Mucosa of descending colon (tissue), 3 donors: ENCODE measurements at places on chromosomes 2 and 18. TPM values are rescaled to one million over a fixed set of nuclear protein-coding genes. Genes with fewer than 3 reads are reported as not detected.

DNA sequence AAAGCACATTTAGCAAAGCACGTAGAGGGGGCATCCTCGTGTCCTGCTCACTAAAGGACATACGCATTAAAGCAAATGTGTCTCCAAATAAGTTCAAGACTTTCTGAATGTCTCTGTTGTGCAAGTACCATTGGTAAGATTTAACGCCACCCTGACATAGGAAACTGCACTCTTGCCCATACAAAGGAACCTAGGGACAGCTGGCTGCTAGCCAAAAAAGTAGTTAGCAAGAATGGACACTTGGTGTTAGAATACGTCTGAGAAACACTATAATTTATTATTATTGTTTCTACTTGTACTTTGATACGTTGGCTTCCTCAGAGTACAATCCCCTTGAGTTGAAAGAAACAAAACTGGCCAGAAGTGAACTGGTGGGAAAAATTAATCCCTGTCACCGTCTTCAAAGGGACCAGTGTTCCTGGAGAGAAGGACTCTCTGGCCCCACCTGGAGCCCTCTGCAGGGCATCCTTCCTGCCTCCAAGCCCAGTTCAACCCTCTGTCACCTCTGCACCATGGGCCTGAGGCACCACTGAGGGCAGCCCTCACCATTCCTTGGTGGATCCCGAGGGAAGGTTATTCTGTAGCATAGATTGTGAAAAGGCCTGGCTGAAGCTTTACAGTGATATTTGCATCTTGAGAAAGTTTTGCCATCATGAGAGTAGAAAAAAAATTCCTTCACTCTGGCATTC lies 51.4 kb upstream of the APCDD1 start:
- DNase-seq, result no peak

GRCh38 chr2:173223871-173224270 lies 130.8 kb upstream of the CDCA7 start:
- no peak for DNase-seq

DNA sequence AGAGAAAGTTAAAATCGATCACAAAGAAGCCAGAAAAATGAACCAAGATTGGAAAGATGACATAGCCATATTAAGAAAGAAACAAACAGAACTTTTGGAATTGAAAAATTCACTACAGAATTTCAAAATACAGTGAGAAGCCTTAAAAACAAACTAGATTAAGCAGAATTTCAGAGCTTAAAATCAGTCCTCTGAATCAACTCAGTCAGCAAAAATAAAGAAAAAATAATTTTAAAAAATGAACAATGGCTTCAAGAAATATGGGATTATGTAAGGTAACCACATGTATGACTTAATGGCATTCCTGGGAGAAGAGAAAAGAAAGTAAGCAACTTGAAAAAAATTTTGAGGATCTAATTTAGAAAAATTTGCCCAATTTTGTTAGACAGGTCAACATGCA lies 696.2 kb downstream of the TSN start:
- no peak for DNase-seq

DNA sequence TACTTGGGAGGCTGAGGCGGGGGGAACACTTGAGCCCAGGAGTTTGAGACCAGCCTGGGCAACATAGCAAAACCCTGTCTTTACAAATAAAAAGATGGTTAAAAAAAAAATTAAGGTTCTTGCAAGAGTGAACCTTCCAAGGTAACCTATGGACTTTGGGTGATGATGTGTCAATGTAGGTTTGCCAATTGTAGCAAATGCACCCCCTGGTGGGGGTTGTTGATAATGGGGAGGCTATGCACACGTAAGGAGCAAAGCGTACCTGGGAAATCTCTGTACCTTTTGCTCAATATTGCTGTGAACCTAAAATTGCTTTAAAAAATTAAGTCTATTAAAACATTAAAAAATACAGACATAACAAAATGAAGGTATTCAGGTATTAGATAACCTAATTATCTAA lies 70.4 kb downstream of the CWC22 start:
- DNase-seq, result peak; percentile 70

DNA sequence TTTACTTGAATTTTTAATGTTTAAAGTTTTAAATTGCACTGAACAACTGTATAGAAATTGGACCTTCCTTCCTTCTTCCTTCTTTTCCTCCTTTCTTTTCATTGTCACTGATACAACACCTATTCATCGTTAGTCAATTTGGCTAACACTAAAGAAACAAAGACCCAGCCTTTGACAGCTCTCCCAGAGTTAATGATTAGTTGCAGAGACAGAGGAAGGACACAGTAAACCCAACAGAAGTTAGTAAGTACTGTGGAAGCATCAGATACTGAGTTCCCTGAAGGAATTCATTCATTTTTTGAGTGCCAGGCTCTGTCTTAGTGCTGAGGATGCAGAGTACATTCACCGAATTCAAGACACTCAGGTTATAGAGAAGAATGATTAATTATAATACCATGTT lies 77.9 kb upstream of the RAB27B start:
- DNase-seq, result no peak

- no peak for DNase-seq
These were observed 429.3 kb downstream of the TGIF1 start for GRCh38 chr18:3879114-3879835.

DNA sequence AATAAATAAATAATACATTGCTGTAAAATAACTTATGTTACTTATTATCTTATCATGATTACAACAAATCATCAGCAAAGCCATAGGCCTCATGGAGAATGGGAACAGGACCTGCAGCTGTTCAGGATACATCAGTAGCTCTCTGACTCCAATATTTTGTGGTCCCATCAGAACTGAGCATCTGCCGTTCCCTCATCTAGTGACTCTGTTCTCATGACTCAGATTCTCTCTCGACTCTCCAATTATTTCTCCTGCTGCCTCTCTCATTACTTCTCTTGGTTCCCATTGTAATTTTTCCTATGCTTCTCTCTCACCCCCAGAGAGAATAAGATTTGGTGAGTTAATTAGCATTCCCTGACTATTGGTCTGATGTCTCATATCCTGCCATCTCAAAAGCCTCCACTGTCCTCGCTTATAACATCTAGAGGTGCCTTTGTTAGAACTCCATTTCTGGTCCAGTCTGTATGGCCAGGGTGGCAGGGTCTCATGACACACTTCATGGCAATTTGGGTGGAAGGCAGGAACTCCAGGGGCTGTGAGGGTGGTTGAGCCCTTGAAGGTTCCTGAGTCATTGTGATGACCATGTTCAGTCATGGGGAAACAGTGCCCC lies 78.0 kb upstream of the TANC1 start:
- DNase-seq, result no peak

- no peak for DNase-seq
These were observed 356.8 kb downstream of the SUCLG1 start for GRCh38 chr2:84102274-84102673.

DNA sequence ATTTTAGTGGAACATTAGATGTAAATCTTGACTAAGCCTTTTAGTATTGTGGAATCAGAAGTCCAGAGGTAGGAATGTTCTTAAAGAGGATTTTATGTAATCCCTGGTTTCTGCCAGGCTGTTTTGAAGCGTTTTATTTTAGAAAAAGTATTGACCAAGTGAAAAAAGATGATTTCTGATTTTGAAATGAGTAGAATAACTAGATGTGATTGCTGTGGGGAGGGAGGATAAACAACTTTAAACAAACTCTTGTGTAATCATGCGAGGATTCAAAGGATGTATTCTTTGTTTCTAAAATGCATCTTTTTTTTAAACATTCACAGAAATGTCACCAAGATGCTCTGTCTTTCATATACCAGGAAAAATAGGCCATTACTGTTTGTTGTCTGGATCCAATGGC lies 53.9 kb downstream of the PHLPP1 start:
- DNase-seq, result no peak

GRCh38 chr2:232666051-232666805 lies 30.9 kb upstream of the GIGYF2 start:
- DNase-seq, result no peak

- DNase-seq, result no peak
These were observed 447.5 kb downstream of the TNS1 start for GRCh38 chr2:217555081-217555876.

GRCh38 chr2:70807102-70807827 lies 13.1 kb downstream of the CLEC4F start:
- no peak for DNase-seq

- no peak for DNase-seq
These were observed 94.8 kb upstream of the HNRNPA3 start for GRCh38 chr2:177117755-177118154.

DNA sequence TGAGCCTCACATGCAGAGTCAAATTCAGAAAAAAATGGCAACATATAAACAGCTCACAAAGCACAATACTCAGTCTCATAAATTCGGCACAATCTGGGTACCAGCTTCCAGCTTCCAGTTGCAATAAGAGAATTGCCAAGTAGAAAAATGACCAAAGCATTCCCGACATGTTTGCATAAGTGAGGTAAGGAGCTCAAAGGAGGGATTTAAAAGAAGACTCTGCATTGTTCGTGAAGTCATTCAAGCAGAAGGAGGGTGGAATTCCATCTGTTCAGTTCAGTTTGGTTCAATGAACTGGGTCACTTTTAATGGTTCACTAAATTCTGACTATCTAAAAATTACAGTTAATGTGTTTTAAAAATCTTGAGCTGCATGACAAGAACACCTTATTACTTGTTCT lies 106.7 kb upstream of the KLHL14 start:
- DNase-seq, result no peak

DNA sequence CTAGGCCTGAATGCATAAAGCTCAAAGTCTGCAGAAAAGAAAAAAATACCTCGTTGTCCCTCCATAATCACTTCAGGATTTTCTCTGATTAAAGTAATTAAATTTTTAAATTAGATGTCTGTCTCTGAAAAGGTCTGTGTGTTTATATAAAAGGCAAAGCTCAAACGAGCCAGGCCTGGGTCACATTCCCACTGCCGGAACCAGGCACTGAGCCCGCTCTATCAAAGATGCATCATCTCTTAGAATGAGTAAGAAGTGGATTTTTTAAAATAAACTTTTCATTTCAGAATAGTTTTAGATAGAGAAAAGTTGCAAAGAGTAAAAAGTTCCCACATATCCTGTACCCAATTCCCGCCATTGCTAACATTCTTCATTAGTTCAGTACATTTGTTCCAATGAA lies 202.1 kb upstream of the KYNU start:
- no peak for DNase-seq

DNA sequence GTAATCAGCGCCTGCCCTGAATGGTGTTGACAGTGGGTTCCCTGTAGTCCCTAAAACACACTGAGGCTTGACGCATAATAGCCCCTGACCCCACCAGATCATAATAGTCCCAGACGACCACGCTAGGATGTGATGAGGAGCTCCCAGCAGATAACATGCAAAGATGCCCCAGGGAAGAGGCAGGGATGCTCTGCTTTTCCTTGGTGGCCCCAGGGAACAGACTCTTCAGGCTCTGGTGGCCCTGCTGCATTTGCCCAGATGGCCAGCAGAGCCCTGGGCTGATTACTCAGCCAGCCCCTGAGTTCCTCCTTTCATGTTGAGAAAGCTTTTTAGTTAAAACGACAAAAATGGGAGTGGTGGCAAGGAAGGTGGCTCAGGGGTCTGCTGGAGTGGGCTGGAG lies 5.9 kb upstream of the NCKAP5 start:
- no peak for DNase-seq

DNA sequence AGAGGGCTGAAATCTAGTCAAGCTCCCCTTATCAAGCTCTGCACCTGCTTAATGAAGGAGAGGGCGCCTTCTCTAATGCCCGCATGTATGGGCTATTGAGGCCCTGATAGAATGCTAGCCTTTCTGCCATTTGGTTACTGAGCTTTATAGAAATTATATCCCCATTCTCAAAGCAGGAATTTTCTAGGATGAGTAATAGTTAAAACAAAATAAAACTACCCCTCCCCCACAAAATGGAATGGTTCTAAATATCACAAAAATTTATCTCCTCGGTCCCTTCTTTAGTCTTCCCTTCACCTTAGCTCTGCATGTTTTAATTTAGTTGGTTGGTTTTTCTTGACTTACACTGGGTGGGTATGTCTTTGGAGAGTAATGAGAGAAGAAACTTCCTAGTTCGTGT lies 37.7 kb downstream of the CD28 start:
- no peak for DNase-seq

GRCh38 chr18:69494841-69495240 lies 94.2 kb downstream of the DOK6 start:
- no peak for DNase-seq

GRCh38 chr2:31088504-31089195 lies 49.6 kb downstream of the GALNT14 start:
- DNase-seq, result no peak

GRCh38 chr2:147094077-147094476 lies 750.8 kb upstream of the ACVR2A start:
- no peak for DNase-seq

- no peak for DNase-seq
These were observed 183.0 kb downstream of the PMAIP1 start for GRCh38 chr18:60082790-60083189.

DNA sequence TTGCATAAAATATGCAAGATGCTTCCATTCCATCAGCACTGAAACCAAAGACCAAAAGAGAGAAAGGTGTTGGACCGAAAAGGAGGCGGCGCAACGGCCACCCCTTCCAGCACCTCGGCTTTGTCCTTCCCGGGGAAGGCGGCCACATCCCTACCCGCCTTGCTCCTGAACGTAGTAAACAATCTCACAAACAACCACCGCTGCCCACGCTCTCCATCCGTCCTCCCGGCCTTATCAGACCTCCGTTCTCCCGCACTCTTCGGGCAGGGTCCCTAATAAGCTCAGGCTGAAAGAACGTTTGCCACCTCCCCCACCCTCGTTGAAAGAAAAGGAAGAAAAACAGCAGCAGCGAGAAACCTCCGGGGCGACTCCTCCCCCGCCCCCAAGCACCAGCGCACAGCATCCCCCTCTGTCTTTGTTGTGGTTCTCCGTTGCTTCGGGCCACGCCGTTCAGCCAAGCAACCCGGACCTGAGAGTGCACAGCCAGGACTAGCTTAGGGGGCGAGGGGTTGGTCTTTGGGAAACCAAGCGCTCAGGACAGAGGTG lies 4.4 kb downstream of the EVX2 start:
- no peak for DNase-seq

GPR55 gene
- 1.1 TPM for total RNA-seq

PROM2 gene
- 44.0 TPM for total RNA-seq

EVX2 gene
- not detected for total RNA-seq

LYPD6B gene
- total RNA-seq, result 1.1 TPM

EPAS1 gene
- total RNA-seq, result 126 TPM

RAB1A gene
- 144 TPM for total RNA-seq

DSC1 gene
- total RNA-seq, result not detected

LRATD1 gene
- total RNA-seq, result 59.5 TPM

SGPP2 gene
- 75.2 TPM for total RNA-seq

STK36 gene
- 35.1 TPM for total RNA-seq

PRSS56 gene
- not detected for total RNA-seq
